ENCODE measurements at places on chromosomes 12 and 14.

DNA sequence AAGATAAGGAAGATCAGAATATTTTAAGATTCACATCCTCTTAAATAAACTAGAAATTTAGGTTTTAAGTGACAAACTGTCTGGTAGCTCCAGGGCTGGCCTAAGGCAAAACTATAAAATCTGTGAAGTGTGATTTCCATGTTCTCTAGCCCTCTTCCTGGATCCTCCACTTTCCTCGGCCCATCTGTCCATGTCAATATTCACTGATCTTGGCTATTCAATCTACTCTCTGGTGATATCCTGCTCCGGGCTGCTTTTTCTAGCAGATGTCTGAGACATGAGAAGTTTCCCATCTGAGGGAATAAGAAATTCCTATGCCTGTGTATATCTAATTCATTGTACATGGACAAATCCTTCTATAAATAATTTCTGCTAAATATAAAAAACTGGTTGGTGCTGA lies 500.4 kb downstream of the GALC start:
- no peak for DNase-seq

GRCh38 chr14:69682621-69683263 lies 71.3 kb downstream of the SUSD6 start:
- DNase-seq = no peak

DNA sequence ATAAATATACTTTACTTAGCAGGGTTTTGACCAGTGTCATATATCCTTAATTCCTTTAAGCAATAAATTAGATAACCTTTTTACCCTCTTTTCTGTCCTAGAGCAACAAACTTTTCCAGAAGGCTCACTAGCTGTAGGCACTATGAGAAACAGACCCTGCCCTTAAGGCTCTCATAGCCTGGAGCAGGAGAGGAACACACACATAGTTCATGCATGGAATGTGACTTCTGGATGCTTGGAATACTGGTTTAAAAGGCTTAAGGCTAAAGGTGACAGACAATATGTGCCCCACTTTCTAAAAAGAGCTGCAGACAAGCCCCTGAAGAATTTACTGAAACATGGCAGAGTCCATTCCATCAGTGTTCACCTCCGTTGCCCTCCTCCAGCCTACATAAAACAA lies 237.2 kb downstream of the TTC8 start:
- no peak for DNase-seq

DNA sequence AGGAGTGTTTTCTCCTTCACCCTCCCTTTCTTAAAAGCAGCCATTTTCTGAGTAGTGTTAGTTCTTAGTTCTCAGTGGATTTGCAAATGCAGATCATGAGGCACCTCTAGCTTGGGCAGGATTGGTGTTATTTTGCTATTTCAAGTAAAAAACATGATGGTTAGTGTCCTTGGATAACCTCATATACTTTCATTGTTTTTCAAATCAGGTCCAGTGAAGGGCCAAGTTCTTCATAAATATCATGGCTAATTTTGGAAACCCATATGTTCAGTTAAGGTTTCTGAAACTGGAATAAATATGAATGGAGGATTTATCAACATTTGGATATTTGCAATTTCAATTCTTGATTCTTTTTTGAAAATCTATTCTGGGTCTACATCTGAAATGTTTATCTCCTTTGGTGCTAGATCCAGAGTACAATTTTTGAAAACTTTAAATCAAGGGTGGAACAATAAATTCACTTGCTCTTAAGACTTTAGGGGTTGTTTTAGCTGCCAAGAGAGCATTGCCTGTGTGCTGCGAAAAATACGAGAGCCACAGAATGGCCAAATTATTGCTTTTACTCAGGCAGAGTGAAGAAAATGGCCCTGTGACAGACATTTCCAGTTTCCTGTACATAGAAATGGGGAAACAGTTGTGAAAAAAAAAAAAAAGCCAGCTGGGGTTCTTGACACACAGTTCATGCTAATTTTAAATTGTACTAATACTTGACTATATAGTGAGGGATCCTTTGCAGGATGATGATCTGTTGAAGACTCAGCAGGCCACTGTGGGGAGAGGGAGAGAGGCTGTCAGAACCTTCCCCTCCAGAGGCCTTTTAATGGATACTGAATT lies 104.6 kb downstream of the BICD1 start:
- DNase-seq = no peak

DNA sequence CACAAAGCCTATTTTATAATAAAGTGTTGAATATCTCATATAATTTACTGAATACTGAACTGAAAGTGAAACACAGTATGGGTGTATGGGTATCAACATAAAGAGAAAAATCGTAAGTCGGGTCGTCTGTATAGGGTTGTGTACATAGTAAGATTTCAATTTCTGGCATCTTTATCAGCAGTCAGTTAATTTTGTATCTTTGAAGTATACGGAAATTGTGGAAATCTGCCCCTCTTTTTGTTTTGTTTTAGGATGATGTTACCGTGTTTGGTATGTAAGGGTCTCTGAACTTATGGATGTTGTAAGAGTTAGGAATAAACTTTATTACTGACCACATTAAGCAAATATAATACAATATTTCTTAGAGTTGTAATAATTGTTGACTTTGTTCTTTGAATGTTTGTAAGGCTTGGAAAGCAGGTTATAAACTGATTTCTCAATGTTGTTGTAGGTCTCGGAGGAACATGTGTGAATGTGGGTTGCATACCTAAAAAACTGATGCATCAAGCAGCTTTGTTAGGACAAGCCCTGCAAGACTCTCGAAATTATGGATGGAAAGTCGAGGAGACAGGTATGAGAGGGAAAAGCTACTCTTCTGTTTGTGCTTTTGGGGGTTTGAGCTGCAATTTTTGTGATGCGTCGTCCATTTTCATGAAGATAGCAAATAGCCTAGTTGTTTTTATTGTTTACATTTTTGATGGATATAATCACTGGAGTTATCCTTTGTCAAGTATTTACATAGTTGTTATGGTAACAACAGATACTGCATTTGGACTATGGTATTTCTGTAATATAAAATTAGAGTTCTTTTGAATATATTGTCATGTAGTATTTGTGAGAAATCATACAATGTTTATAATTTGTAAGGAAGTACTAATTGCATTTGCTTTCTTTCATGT lies 12.0 kb downstream of the EID3 start:
- no peak for DNase-seq

DNA sequence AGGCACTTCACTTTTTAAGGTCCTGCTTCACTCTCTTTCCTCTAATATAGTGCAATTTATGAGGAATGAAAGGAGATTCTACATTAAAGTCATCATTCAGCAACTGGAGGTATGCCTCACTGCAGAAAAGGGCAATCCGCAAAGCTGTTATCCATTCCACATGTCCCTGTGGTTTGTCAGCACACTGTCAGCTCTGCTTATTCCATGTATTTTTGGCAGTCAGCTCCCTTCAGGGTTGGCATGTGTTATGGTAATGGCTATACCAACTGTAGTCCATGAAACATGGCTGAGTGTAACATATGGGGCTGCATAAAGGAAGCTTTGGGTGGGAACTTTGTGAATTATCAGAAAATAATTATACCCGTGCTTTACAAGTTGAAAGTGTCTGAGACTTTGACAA lies 154.1 kb downstream of the GALC start:
- DNase-seq = no peak

- no peak for DNase-seq
These were observed 468.9 kb upstream of the LRFN5 start for GRCh38 chr14:41137741-41138140.

DNA sequence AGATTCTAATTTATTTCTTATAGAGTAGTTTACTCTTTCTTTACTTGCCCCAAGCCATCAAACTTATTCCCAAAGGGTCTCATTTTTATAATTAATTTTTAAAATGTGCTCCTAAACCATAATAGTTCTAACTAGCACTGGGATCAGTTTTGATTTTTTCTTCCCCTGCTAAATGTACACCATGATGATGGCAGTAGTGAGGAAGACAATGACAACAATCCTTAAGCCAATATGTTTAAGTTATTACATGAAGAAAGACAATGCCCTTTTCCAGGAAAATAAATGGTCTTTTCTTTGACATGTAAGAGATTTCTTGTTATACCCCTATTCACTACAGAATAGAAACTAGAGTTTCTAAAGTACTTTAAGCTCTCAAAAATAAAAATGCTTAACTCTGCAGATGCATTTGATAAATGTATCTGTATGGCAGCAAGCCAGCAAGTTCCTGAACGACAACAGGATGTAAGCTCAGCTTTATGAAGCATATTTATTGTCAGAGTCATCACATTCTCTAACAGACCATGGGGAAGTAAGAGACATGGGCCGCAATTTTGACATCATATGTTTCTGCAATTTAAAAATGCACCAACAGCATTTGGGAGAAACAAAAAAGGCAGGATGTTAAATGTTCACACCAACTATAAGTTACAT lies 36.0 kb upstream of the SNX6 start:
- no peak for DNase-seq

Data from psoas muscle (tissue), 8 donors.